Mononuclear cell (primary cell): ENCODE measurements at places on chromosomes 7 and 10. TPM values are rescaled to one million over a fixed set of nuclear protein-coding genes. Genes with fewer than 3 reads are reported as not detected.

Gene MEIG1
- not detected for total RNA-seq

Gene ZNF503
- total RNA-seq = 4.7 TPM

Gene KRIT1
- total RNA-seq = 33.3 TPM

Gene PDE6C
- total RNA-seq = not detected

Gene PLAC9
- not detected for total RNA-seq

Gene MMP21
- 0.21 TPM for total RNA-seq
